ENCODE measurements at places on chromosomes 1 and 21. TPM values are rescaled to one million over a fixed set of nuclear protein-coding genes. Genes with fewer than 3 reads are reported as not detected.

- no peak for DNase-seq
These were observed 9.1 kb upstream of the PSMB2 start for GRCh38 chr1:35650416-35650815.

DNA sequence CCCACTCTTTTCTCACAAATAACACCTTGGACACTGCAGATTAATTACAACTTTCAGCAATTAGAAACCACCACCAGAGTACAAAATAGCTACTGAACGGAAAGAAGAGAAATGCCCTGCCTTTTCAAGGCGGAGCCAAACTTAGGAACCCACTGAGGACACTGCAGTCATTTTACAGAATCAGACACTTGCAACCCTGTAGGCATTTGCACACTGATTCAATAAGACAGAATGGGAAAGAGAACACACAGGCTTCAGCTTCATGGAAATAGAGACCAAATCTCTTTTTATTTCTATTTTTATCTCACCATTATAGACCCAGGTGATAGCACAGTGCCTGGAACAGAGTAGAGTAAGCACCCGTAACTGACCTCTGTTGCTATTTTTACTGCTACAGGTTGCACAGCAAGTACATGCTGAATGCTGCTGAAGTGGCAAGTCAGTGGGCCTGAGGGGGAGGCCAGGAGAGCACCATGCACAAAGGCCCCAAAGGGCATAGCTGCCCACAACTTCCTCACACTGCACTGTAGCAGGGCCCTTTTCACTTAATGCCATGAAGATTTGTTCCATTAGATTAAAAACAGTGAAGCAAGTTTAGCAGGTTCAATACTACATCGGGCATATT lies 50.7 kb upstream of the EDARADD start:
- no peak for DNase-seq

DNA sequence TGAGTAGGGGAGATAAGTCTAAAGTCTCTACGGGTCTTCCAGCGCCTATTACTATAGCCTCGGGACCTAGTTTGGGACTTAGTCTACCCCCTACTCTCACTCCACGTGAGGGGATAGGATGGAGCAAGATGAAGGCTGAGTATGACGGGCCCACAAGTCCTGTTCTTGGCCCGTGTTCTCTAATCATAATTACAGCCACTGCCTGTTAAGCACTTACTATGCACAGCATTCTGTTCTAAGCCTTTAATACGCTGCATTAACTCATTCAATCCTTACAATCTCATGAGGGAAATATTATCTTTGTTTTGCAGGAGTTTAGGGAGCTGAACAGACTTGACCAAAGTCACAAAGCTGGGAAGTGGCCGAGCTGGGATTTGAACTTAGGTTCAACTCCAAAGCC lies 23.9 kb upstream of the EPB41 start:
- DNase-seq = no peak

DNA sequence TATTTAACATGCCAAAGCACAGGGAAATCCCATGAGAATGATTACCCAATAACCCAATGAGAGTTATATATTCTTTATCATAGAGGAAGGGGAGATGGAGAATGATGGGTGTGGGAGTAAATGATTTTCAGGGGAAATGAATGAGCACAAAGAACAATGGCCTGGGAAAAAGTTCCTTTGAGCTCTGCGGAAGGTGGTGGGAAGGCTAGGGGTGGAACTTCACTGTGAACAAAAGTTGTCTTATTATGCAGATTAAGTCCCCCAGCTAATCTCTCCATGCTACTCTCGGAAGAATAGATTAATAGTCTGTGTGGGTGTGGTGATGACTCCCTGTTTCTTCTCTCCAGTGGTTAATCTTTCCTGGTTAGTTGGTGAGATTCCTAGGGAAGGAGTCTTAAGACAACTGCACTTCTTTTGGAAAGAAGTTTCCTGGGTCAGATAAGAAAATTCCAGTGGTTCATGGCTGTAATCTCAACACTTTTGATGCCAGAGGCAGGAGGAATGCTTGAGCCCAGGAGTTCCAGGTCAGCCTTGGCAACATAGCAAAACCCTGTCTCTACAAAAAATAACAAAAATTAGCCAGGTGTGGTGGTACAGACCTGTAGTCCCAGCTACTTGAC lies 71.6 kb downstream of the DNTTIP2 start:
- peak; percentile 27 for DNase-seq

- DNase-seq = no peak
These were observed 8.9 kb upstream of the LEMD1 start for GRCh38 chr1:205430696-205431305.

GRCh38 chr1:245330951-245331350 lies 176.2 kb downstream of the KIF26B start:
- no peak for DNase-seq

GRCh38 chr1:231192620-231193163 lies 30.8 kb downstream of the TRIM67 start:
- peak; percentile 48 for DNase-seq

- DNase-seq = no peak
These were observed 111.6 kb upstream of the ZC3H12A start for GRCh38 chr1:37362594-37363385.

GRCh38 chr1:114063544-114063943 lies 84.3 kb downstream of the OLFML3 start:
- DNase-seq = no peak

DNA sequence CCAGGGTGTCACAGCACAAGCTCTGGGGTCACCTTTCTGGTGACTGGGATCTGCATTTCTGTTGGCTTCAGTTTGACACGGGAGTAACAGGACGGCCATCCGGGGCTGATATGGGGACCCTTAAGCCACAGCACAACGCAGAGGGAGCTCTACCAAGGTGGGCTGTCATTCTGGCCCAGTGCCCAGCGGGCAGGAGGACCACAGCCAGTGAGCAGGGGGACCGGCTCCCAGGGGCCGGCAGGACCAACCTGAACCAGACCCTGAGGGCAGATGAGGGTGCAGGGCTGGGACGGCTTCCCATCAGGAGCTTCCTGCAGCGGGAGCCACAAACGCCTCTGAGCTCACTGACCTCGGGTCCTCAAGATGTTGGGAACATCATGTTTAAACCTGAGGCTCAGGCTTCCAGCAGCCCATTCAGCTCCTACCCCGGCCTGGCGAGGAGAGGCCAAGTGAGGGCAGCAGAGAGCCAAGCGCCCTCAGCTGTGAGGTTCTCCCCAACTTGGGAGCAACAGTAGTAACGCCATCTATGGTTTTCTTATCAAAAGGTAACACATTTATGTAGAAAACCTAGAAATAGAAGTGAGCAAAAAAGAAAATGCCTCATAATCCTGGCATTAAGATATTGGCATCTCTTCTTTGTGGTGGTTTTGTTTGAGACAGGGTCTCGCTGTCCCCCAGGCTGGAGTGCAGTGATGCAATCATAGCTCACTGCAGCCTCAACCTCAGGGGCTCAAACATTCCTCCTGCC lies 26.8 kb downstream of the TMEM201 start:
- DNase-seq = peak; percentile 57

DNA sequence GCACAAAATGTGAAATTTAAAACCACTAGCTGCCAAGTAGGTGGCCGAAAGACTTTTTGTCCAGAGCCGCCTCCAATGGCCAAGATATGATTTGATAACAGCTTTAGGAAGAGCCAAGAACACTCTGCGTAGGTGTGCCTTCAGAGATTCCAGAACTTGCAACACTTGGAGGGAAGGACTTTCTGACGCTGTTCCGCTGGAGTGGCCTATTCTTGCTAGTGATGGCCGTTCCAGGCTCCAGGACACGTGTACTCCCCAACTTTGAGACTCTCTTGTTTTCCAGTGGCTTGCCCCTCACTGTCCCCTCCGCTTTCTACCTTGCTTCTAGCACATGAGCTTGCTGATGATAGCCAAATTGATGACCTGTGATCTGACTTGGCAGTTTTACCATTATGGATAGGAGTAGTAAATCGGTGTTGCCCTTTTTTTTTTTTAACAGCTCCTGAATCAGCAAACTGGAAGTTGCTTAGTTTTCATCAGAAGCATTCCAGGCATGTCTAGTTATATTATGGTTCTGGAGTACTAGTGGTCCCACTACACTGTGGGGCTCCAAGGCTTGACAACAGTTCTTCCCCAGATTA lies 1.0 kb downstream of the PRDX6 start:
- peak; percentile 48 for DNase-seq

DNA sequence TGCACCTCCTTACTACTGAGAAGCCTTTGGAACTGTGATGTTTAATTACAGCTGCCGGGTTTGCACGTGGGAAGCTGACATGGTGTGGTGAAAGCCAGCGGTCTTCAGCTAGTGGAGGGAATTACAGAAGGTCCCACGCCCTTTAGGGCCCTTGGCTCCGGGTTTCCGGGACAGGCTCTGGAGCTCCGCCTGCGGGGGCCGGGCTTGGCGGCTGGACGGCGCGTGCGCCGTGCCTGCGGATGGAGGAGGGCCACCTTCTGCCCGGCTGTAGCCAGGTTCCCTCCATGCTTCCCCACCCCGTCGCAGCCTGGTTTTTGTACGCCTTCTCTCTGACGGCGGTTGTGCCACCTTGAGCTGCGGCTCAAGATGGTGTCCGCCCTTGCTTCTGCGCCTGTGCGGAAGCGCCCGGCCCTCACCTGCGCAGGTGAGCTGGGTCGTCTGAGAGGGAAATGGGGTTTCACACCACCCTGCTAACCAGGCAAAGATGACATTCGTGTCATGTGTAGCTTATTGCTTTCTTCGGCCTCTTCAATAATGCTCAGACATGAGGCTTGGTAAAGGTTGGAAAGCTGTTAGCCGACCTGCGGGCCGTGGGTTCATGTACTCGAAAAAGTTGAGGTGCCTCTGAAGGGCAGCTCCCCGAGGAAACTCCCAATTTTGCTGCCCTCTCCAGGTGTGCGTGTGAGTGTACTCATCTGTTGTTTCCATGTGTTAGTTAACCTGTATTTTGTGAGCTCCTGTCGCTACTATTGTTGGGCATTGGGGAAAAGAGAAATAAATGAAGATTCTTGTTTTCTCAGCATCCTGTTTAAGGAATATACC lies 36.6 kb upstream of the OPRD1 start:
- no peak for DNase-seq

- no peak for DNase-seq
These were observed 125.8 kb downstream of the PCBP3 start for GRCh38 chr21:45769294-45769693.

GRCh38 chr1:218584418-218585155 lies 239.5 kb downstream of the TGFB2 start:
- peak; percentile 90 for DNase-seq

ZNF124 gene
- total RNA-seq = 23.6 TPM

HSPB7 gene
- total RNA-seq = not detected

HTR6 gene
- not detected for total RNA-seq

VTCN1 gene
- not detected for total RNA-seq

NPL gene
- 1.4 TPM for total RNA-seq

NPR1 gene
- total RNA-seq = 0.02 TPM

RAD54L gene
- total RNA-seq = 12.2 TPM

Measured in HT1080 (cell line).